K562 (cell line): ENCODE measurements at places on chromosomes 2 and 18. TPM values are rescaled to one million over a fixed set of nuclear protein-coding genes. Genes with fewer than 3 reads are reported as not detected.

The GAREM1 gene
- 0.33 and 0.51 TPM in 2 replicates for total RNA-seq

The RGPD8 gene
- total RNA-seq: 0.45 and 0.47 TPM in 2 replicates

The TXNDC2 gene
- 2.0 and 3.8 TPM in 2 replicates for total RNA-seq

The NT5DC4 gene
- total RNA-seq: 4.7 and 6.8 TPM in 2 replicates

- H3K27me3 ChIP-seq: no peaks in the 10 kb centered on the region
- no peaks in the 10 kb centered on the region for H3K4me1 ChIP-seq
- DNase-seq: no peak
- no peak overlapping the region for H3K4me3 ChIP-seq
- no peak overlapping the region for H3K27ac ChIP-seq
- no peaks in the 10 kb centered on the region for H3K36me3 ChIP-seq
These were observed 1416.5 kb upstream of the CELF4 start for GRCh38 chr18:38982072-38982471.

DNA sequence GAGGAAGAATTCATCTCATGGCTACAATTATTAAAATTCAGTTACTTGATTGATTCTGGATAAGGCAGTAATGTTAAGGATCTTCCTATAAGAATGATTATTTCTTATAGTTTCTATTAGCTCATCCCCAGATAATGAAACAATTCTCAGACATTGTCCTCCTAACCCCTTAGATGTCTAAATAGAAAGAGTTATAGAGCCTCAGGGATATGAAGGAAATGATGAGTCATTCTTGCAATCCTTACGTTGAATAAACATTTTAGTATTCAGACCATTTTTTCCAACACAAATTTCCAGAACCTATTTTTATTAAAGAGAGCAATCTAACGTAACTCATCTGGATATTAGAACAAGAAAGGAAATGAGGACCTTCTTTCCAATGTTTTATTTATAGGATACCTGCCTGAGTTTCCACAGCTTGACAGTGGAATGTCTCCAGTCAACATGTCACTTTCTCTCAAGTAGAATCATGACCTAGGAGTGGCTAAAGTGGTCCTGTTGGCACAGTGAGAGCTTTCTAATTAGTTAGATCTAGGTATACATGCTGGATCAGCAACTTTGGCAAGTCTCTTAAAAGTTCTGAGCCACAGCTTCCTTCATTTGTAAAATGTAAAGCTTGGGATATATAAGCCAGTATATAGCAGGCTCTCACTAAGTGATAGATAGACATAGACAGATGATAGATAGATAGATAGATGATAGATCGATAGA is 88.0 kb upstream of the RAB27B start:
- no peaks in the 10 kb centered on the region for H3K36me3 ChIP-seq
- no peak overlapping the region for H3K4me3 ChIP-seq
- no peaks in the 10 kb centered on the region for H3K27me3 ChIP-seq
- H3K27ac ChIP-seq: no peak overlapping the region

- peaks cover 5% of the 10 kb centered on the region; the same call in 1 of the 3 replicates for H3K27me3 ChIP-seq
- H3K4me3 ChIP-seq: no peak overlapping the region
- no peaks in the 10 kb centered on the region for H3K4me1 ChIP-seq
- H3K27ac ChIP-seq: no peak overlapping the region
- no peak for DNase-seq
These were observed 103.9 kb upstream of the GLI2 start for GRCh38 chr2:120631724-120632123.

The DNER gene
- total RNA-seq: not detected in 2 replicates

DNA sequence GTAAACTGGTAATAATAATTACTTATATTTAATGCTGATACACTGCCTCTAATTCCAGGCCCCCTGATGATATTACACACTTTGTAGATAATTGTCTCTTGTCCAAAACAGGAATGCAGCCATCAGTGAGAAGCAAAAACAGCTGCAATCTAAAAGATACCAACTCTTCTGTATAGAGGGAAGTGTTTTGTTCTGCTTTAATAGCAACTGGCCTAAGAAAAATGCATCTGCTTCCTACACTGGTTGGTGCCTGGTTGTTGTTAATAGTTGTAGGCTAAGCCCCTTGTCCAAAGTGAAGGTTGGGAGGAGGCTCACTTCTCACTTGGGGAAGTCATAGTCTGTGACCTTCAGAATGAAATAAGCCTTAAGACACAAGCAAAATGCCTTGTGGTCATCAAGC is 332.0 kb downstream of the ZNF521 start:
- no peaks in the 10 kb centered on the region for H3K27me3 ChIP-seq
- no peaks in the 10 kb centered on the region for H3K4me1 ChIP-seq

The NT5C1B gene
- total RNA-seq: not detected in 2 replicates

The HOXD4 gene
- not detected in 2 replicates for total RNA-seq

GRCh38 chr2:96907115-96908041 is 37.5 kb upstream of the SEMA4C start:
- no peaks in the 10 kb centered on the region for H3K36me3 ChIP-seq
- peak overlapping the region; percentile 10; the same call in 2 of the 3 replicates for H3K27ac ChIP-seq
- no peak for DNase-seq
- peaks cover 9% of the 10 kb centered on the region; the same call in 1 of the 3 replicates for H3K4me1 ChIP-seq
- H3K4me3 ChIP-seq: no peak overlapping the region

GRCh38 chr18:42365591-42365990 is 410.6 kb downstream of the PIK3C3 start:
- H3K27me3 ChIP-seq: no peaks in the 10 kb centered on the region
- no peaks in the 10 kb centered on the region for H3K4me1 ChIP-seq
- no peak for DNase-seq
- H3K4me3 ChIP-seq: no peak overlapping the region
- H3K36me3 ChIP-seq: no peaks in the 10 kb centered on the region

The SP110 gene
- 5.1 and 6.4 TPM in 2 replicates for total RNA-seq

The SCN7A gene
- total RNA-seq: 0.04 and 0.07 TPM in 2 replicates

GRCh38 chr2:63614983-63615945 is 26.5 kb downstream of the MDH1 start:
- H3K27ac ChIP-seq: no peak overlapping the region
- peaks cover 11% of the 10 kb centered on the region for H3K27me3 ChIP-seq

GRCh38 chr2:189183170-189183569 is 3.6 kb upstream of the COL5A2 start:
- H3K4me1 ChIP-seq: no peaks in the 10 kb centered on the region
- no peak overlapping the region for H3K4me3 ChIP-seq
- no peak overlapping the region for H3K27ac ChIP-seq
- no peaks in the 10 kb centered on the region for H3K36me3 ChIP-seq
- H3K27me3 ChIP-seq: no peaks in the 10 kb centered on the region

- H3K4me3 ChIP-seq: no peak overlapping the region
- no peaks in the 10 kb centered on the region for H3K4me1 ChIP-seq
- H3K27me3 ChIP-seq: peaks cover 19% of the 10 kb centered on the region
- no peaks in the 10 kb centered on the region for H3K36me3 ChIP-seq
- H3K27ac ChIP-seq: no peak overlapping the region
These were observed 14.6 kb downstream of the ALPG start for GRCh38 chr2:232421189-232421785.

DNA sequence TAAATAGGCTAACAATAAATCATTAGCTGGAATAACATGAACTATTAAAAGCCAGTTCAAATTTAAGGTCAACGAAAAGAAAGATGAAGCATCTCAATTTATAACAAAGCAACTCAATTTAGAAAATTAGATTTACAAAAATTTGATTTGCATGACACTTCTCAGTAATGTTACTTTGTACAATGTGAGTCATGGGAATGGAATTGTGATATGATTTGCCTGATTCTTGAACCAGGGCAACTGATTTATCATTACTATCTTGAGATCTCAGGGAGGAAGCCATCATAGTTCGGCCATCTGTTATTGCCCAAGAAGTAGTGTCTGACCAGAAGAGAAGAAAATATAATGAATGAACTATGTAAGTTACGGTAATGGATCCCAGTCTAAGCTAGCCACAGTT is 193.1 kb downstream of the RIT2 start:
- DNase-seq: no peak
- H3K4me1 ChIP-seq: no peaks in the 10 kb centered on the region
- no peak overlapping the region for H3K4me3 ChIP-seq
- no peaks in the 10 kb centered on the region for H3K27me3 ChIP-seq

The CACNB4 gene
- 0.04 and 0.16 TPM in 2 replicates for total RNA-seq

GRCh38 chr2:174730698-174731018 is 33.6 kb downstream of the CHRNA1 start:
- peaks cover 9% of the 10 kb centered on the region; the same call in 1 of the 2 replicates for H3K4me1 ChIP-seq
- no peak for DNase-seq
- H3K36me3 ChIP-seq: no peaks in the 10 kb centered on the region
- no peak overlapping the region for H3K4me3 ChIP-seq
- peaks cover 55% of the 10 kb centered on the region for H3K27me3 ChIP-seq
- H3K27ac ChIP-seq: no peak overlapping the region

GRCh38 chr2:189298038-189298437 is 118.5 kb upstream of the COL5A2 start:
- H3K27me3 ChIP-seq: no peaks in the 10 kb centered on the region
- H3K4me1 ChIP-seq: no peaks in the 10 kb centered on the region
- no peak for DNase-seq
- H3K27ac ChIP-seq: no peak overlapping the region
- no peaks in the 10 kb centered on the region for H3K36me3 ChIP-seq

GRCh38 chr2:151637271-151637781 is 97.0 kb downstream of the NEB start:
- H3K27ac ChIP-seq: no peak overlapping the region
- DNase-seq: no peak
- no peak overlapping the region for H3K4me3 ChIP-seq
- H3K27me3 ChIP-seq: no peaks in the 10 kb centered on the region
- no peaks in the 10 kb centered on the region for H3K4me1 ChIP-seq

The SNORC gene
- total RNA-seq: 0.80 and 1.7 TPM in 2 replicates

- DNase-seq: no peak
- no peak overlapping the region for H3K4me3 ChIP-seq
- no peaks in the 10 kb centered on the region for H3K36me3 ChIP-seq
- H3K4me1 ChIP-seq: no peaks in the 10 kb centered on the region
These were observed 774.7 kb downstream of the METTL4 start for GRCh38 chr18:1796636-1797035.

The SLC11A1 gene
- total RNA-seq: 1.2 and 1.6 TPM in 2 replicates

DNA sequence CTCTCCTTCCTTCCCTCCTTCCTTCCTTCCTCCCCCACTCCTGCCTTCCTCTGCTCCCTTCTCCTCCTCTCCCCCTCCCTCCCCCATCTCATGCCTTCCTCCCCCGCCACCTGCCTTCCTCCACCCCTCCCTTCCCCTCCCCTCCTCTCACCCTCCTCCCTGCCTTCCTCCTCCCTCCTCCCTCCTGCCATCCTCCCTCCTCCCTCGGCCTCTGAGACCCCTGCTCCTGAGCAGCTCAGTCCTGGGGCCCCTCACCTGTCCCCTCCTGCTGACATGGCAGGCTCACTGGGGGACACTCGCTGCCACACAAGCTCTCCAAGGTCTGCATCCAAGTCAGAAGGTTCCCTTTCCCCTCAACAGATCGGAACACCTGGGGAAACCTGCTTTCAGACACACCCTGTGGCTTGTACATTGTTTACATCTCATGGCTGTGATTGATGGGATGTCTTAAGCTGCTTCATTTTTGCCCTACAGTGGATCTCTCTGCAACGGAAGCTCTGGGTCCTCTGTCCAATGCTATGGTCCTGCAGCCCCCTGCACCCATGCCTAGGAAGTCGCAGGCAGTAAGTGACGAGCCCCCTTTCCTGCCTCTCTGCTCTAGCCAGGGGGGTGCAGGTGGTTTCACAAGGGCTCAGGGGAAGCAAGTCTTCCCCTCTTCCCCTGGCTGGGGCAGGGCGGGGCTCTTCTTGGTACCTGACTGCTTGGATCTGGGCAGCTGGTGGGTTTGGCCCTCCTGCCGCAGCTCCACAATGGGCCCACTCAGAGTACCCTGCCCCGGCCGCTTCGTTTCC is 22.9 kb downstream of the ITGB1BP1 start:
- H3K27ac ChIP-seq: no peak overlapping the region
- H3K36me3 ChIP-seq: peaks cover 7% of the 10 kb centered on the region
- peaks cover 12% of the 10 kb centered on the region for H3K4me1 ChIP-seq
- no peak for DNase-seq
- H3K27me3 ChIP-seq: no peaks in the 10 kb centered on the region

GRCh38 chr2:201275069-201275468 is 14.7 kb downstream of the CASP8 start:
- no peak overlapping the region for H3K4me3 ChIP-seq
- no peak overlapping the region for H3K27ac ChIP-seq
- no peaks in the 10 kb centered on the region; the same call in 1 of the 2 replicates for H3K4me1 ChIP-seq
- DNase-seq: no peak
- peaks cover 77% of the 10 kb centered on the region; the same call in 2 of the 3 replicates for H3K36me3 ChIP-seq
